ENCODE measurements at places on chromosomes 16 and 17. TPM values are rescaled to one million over a fixed set of nuclear protein-coding genes. Genes with fewer than 3 reads are reported as not detected.

- no peak for DNase-seq
Measured at GRCh38 chr16:23676924-23677480, 1.7 kb upstream of the PLK1 start.

GRCh38 chr17:40197550-40197949 lies 20.3 kb downstream of the RAPGEFL1 start:
- no peak for DNase-seq

DNA sequence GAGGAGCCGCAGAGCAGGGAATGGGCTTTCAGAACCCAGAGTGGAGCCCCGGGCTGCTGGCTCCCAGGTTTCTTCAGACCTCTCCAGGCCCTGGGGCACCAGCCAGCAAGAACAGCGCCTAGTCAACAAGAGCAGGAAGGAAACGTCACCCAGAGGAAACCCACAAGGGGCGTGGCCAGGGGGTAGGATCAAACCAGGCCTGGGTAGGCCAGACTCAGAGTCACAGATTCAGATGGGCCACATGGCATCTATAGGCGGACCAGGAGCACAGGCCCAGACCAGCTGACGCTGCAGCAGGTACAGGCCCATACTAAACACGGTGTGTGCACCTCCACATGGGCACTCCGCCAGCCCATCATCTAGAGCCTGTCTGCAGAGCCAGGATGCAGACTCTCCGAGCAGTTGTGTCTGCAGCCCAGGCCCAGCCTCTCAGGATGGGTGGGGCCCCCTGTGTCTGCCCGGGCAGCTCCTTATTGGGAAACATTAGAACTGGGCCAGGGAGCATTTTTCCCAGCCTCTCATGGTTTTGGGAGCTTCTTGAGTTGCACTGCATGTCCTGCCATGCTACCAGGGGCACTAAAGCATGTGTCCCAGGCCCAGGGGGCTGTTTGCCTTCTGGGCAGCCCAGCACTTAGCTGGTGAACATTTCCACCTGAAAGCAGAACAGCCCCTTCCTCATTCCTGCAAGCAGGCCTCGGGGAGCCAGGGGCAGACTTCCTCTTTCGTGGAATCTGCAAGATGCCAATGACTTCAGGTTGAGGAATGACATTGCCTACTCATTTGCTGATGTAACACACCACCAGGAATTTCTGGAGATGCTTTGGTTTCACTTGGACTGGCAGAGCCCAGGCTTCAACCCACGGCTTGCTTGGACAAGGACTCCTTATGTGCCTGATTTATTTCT lies at the start of gene NLRP1:
NLRP1 (minus strand) TSS at position 127 of the 904 bp plus-strand sequence. CDS start 552 bp downstream, outside the sequence.
- DNase-seq, result peak; percentile 89

DNA sequence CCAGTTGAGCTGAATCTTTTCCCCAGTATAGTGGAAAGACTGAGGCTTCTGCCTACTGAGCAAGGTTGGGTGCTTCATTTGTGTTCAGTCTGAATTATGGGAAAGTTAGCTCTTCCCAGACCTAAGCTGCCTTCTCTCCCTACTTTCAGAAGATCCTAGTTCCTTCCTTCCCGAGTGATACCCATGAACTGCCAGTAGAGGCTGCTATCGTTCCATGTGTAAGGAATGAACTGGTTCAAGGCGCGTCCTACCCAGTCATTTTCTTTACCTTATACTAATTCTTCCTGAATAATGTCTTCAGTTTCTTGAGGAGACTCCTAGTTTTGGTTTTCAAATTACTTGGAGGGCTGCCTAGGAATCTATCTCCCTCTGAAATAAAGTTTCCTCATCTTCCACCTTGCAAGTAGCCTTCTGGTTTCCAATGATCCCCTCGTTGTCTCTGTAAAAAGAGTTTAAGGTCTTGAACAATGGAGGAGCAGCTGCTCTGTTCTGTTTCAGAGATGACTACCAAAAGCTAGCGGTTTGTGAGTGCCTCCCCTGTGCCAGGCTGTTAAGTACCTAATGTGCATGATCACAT lies 934 bp upstream of the AOC2 start:
- peak; percentile 53 for DNase-seq

ERN2 gene
- not detected for total RNA-seq

CSNK2A2 gene
- total RNA-seq, result 15.8 TPM

- no peak for DNase-seq
Measured at GRCh38 chr16:17633181-17633951, 162.6 kb upstream of the XYLT1 start.

GH1 gene
- not detected for total RNA-seq

CFAP97D1 gene
- total RNA-seq, result not detected

MEFV gene
- 4.3 TPM for total RNA-seq

- DNase-seq, result no peak
Measured at GRCh38 chr17:75245011-75245410, 16.4 kb downstream of the GGA3 start.
